Gastrocnemius medialis (tissue), 4 donors: ENCODE measurements at places on chromosomes 5 and 9. TPM values are rescaled to one million over a fixed set of nuclear protein-coding genes. Genes with fewer than 3 reads are reported as not detected.

GRCh38 chr5:20113931-20114330 lies 125.9 kb upstream of the CDH18 start:
- H3K4me3 ChIP-seq, result no peak overlapping the region
- H3K36me3 ChIP-seq, result no peaks in the 10 kb centered on the region
- no peaks in the 10 kb centered on the region for H3K4me1 ChIP-seq
- H3K27me3 ChIP-seq, result no peaks in the 10 kb centered on the region

Gene SIT1
- total RNA-seq, result not detected

GRCh38 chr5:2901511-2901910 lies 150.0 kb upstream of the IRX2 start:
- H3K4me1 ChIP-seq, result no peaks in the 10 kb centered on the region
- H3K36me3 ChIP-seq, result no peaks in the 10 kb centered on the region
- no peak overlapping the region for H3K4me3 ChIP-seq
- H3K27me3 ChIP-seq, result no peaks in the 10 kb centered on the region
- H3K27ac ChIP-seq, result no peak overlapping the region
- DNase-seq, result no peak

DNA sequence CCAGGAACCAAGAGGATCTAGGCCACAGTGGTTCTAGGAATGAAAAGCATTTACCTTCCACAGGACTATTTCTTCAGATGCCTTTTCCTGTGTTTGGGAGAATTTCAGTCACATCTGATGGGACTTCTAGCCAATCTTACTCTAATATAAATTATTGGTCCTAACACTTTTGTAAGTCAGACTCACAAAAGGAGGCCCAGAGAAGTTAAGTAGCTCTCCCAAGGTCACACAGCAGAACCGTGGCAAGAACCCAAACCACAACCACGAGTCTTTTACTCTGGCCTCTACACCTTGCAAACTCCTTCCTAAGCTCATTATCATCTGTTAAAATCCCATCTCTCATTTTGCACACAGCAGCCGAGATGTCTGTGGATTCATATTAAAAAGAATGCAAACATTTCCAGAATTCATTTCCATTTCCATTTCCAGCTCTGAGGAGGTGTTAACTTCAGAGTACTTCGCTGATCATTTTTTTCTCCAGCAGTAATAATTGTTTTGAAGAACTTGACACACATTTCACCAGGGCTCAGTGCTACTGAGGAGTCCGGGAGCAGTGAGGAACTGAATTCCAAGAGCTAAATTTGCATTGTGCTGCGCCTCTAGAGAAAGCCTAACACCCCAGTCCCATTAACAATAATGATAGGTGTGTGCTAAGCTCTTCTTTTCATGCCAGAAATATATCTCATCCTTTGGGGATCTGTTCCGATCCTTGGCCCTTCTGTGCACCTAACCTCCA lies 168.1 kb downstream of the SEMA6A start:
- no peak for DNase-seq
- no peaks in the 10 kb centered on the region for H3K36me3 ChIP-seq
- H3K4me1 ChIP-seq, result peaks cover 29% of the 10 kb centered on the region
- H3K4me3 ChIP-seq, result no peak overlapping the region

GRCh38 chr9:88108779-88109178 lies 29.5 kb downstream of the SPATA31C2 start:
- H3K27ac ChIP-seq, result no peak overlapping the region
- H3K27me3 ChIP-seq, result no peaks in the 10 kb centered on the region
- no peaks in the 10 kb centered on the region for H3K36me3 ChIP-seq
- no peak overlapping the region for H3K4me3 ChIP-seq
- no peak for DNase-seq

DNA sequence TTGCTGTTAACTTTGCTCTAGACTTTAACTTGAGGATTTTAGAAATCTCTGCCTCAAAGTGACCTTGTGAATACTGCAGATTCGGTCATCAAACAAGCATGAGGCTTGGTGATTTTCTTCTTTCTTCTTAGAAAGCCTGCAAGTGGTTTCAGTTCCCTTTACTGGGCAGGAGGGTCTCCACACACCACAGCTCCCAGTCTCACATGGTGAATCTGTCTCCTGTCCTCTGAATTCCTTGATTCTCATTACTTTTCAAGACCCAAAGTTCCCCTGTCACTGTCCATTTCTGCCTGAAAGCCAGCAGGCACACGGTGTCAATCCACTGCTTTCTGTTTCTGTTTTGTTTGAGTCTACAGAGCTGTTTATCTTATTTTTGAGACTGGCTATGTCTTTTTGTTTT lies 14.1 kb downstream of the HSPB3 start:
- no peak for DNase-seq
- peak overlapping the region; percentile 23 for H3K4me3 ChIP-seq
- H3K4me1 ChIP-seq, result peaks cover 15% of the 10 kb centered on the region

GRCh38 chr9:109203761-109204360 lies 36.8 kb upstream of the FRRS1L start:
- H3K27me3 ChIP-seq, result no peaks in the 10 kb centered on the region
- no peak for DNase-seq
- H3K27ac ChIP-seq, result no peak overlapping the region
- no peaks in the 10 kb centered on the region for H3K4me1 ChIP-seq

GRCh38 chr5:121019106-121019505 lies 555.0 kb downstream of the PRR16 start:
- H3K4me1 ChIP-seq, result no peaks in the 10 kb centered on the region
- no peak overlapping the region for H3K27ac ChIP-seq
- no peaks in the 10 kb centered on the region for H3K27me3 ChIP-seq
- no peak overlapping the region for H3K4me3 ChIP-seq
- DNase-seq, result no peak
- no peaks in the 10 kb centered on the region for H3K36me3 ChIP-seq

DNA sequence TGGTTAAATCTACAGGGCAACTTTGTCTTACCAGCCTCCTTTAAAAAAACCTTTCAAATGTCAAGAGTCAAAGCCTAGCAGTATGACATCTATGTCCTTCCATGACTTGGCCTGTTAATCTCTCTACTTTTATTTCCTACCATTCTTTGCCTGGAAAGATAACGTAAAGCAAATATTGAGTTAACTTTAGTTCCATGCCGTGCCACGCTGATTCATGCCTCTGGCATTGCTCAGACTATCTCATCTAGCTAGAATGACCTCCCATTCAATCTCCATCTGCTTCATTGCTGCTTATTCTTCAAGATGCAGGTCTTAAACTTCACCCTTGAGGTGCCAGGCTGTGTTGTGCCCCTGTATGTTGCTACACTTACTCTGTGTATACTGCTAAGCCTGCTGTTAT lies 729.8 kb downstream of the EFNA5 start:
- H3K36me3 ChIP-seq, result no peaks in the 10 kb centered on the region
- H3K27me3 ChIP-seq, result no peaks in the 10 kb centered on the region
- no peak overlapping the region for H3K4me3 ChIP-seq

- no peak overlapping the region for H3K4me3 ChIP-seq
- no peaks in the 10 kb centered on the region for H3K27me3 ChIP-seq
- H3K36me3 ChIP-seq, result no peaks in the 10 kb centered on the region
- H3K27ac ChIP-seq, result no peak overlapping the region
- no peaks in the 10 kb centered on the region for H3K4me1 ChIP-seq
Observed at GRCh38 chr9:28770226-28770625, 1196.9 kb upstream of the C9orf72 start.

Gene SLC9A3
- 4.0 TPM for total RNA-seq

DNA sequence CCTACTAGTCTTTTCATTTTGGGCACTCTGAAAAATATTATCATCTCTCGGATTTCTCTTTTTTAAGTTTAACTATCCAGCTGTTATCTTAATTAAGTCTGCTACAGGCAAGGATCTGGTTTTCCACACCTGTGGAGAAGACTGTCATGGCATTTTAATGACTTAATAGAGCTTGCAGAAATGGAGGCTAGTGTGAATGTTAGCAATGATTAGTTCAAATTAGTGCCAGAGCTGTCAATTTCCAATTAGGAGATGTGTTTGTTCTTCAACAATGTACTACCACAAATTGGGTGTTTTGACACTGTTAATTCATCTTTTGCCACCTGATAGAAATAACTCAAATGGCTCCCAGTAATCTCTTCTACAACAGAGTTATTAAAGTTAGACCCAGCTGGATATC lies 2023.0 kb upstream of the CDH9 start:
- no peaks in the 10 kb centered on the region for H3K36me3 ChIP-seq
- H3K27me3 ChIP-seq, result no peaks in the 10 kb centered on the region
- H3K4me1 ChIP-seq, result no peaks in the 10 kb centered on the region
- DNase-seq, result no peak

DNA sequence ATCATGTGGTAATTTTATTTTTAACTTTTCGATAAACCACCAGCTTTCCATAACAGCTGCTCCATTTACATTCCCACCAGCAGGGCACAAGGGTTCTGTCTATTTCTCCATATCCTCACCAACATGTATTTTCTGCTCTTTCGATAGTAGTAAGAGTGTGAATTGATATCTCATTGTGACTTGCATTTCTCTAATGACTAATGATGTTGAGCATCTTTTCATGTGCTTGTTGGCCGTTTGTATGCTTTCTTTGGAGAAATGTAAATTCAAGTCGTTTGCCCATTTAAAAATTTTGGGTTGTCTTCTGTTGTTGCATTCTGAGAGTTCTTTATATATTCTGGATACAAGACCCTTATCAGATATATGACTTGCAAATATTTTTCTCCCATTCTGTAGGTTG lies 45.9 kb downstream of the PSD2 start:
- no peaks in the 10 kb centered on the region for H3K36me3 ChIP-seq
- H3K27ac ChIP-seq, result no peak overlapping the region
- no peak overlapping the region for H3K4me3 ChIP-seq

GRCh38 chr5:128687930-128688329 lies 149.9 kb upstream of the FBN2 start:
- no peaks in the 10 kb centered on the region for H3K27me3 ChIP-seq
- DNase-seq, result no peak
- no peaks in the 10 kb centered on the region for H3K36me3 ChIP-seq
- no peaks in the 10 kb centered on the region for H3K4me1 ChIP-seq
- no peak overlapping the region for H3K4me3 ChIP-seq

GRCh38 chr5:76893294-76893693 lies 43.5 kb downstream of the S100Z start:
- H3K27me3 ChIP-seq, result no peaks in the 10 kb centered on the region
- no peak overlapping the region for H3K27ac ChIP-seq
- no peaks in the 10 kb centered on the region for H3K4me1 ChIP-seq
- DNase-seq, result no peak

Gene NMUR2
- total RNA-seq, result not detected

Gene ECSCR
- 5.4 TPM for total RNA-seq

Gene KIAA1191
- 85.1 TPM for total RNA-seq

DNA sequence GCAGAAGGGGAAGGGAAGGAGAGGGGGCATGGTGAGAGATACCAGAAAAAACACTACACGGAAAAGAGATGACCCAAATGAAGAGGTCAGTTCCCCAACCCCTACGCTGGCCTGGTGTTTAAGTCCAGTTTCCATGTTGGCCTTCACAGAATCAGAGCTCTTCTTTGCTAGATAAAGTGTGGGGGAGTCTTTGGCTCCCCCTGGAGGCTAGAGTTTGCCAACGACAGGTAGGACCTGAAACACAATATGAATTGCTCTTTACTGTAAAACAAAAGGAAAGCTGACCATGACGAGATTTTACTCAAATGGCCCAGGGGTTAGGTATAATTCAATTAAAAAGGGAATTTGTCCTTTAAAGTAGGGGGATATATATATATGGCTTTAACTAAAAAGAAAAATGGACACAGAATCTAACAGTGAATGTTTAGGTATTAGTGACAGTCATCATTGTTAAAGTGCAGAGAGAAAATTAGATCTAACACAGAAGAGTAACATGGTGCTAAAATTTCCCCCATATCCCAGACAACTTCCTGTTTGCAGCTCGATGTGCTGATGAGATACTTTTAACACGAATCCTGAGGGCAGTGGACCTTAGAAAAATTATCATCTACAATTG lies 92.0 kb downstream of the SV2C start:
- H3K27ac ChIP-seq, result no peak overlapping the region
- no peaks in the 10 kb centered on the region for H3K36me3 ChIP-seq
- no peaks in the 10 kb centered on the region for H3K4me1 ChIP-seq
- no peak for DNase-seq
- no peaks in the 10 kb centered on the region for H3K27me3 ChIP-seq
- H3K4me3 ChIP-seq, result no peak overlapping the region

GRCh38 chr9:2291980-2292704 lies 277.0 kb downstream of the SMARCA2 start:
- H3K4me1 ChIP-seq, result peaks cover 12% of the 10 kb centered on the region
- no peaks in the 10 kb centered on the region for H3K36me3 ChIP-seq
- H3K27ac ChIP-seq, result peak overlapping the region; percentile 74
- no peaks in the 10 kb centered on the region for H3K27me3 ChIP-seq
- H3K4me3 ChIP-seq, result no peak overlapping the region

Gene OCLN
- 0.87 TPM for total RNA-seq

Gene ARAP3
- total RNA-seq, result 5.5 TPM

- H3K4me1 ChIP-seq, result peaks cover 4% of the 10 kb centered on the region
- H3K36me3 ChIP-seq, result no peaks in the 10 kb centered on the region
- no peak overlapping the region for H3K4me3 ChIP-seq
Observed at GRCh38 chr5:170746961-170747340, 36.6 kb upstream of the GABRP start.

GRCh38 chr9:91898451-91899218 lies 51.4 kb downstream of the ROR2 start:
- peaks cover 7% of the 10 kb centered on the region for H3K27me3 ChIP-seq
- no peaks in the 10 kb centered on the region for H3K36me3 ChIP-seq
- no peaks in the 10 kb centered on the region for H3K4me1 ChIP-seq

DNA sequence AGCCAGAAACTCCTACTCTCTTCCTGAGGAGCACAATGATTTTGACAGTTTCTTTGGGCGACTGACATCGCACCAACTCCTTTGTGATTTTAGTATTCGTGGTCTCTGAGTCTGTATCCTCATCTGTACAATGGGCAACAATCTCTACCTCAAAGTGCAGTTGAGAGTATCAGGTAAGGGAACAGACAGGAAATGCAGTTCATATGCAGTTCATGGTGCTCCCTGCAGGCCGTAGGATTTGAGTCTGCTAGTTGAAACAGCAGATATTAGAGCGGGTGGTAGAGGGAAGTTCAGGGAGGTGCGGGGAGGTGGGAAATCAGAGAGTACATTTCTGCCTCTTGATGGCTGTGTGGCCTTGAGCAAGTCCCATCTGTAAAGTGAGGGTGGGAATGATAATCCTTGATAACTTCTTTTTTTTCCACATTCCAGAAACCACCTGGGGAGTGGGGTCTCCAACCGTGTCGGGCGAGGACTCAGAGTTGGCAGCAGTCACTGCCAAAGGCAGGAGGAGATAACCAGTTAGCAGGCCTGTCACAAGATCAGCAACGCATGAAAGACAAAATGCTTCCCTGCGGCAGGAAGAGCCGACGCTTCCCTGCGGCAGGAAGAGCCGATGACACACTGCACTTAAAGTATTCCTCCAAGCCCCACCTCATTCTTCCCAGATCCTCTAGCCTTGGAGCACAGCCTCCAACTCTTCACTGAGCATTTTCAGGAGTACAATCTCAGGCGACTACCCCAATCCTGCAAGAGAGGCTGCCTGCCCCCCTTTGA lies 6.0 kb upstream of the NEK6 start:
- H3K36me3 ChIP-seq, result no peaks in the 10 kb centered on the region
- H3K4me3 ChIP-seq, result no peak overlapping the region
- DNase-seq, result no peak
